ENCODE measurements at places on chromosomes 6 and 20. TPM values are rescaled to one million over a fixed set of nuclear protein-coding genes. Genes with fewer than 3 reads are reported as not detected.
A peak's percentile ranks its signal among the peaks of the same experiment; 100 is the strongest.

- no peak for DNase-seq
- peaks cover 27% of the 10 kb centered on the region for H3K36me3 ChIP-seq
- no peaks in the 10 kb centered on the region for H3K27me3 ChIP-seq
- H3K4me1 ChIP-seq, result peaks cover 31% of the 10 kb centered on the region
- no peak overlapping the region for H3K27ac ChIP-seq
These were observed 12.5 kb downstream of the TRIM26 start for GRCh38 chr6:30200551-30201281.

DNA sequence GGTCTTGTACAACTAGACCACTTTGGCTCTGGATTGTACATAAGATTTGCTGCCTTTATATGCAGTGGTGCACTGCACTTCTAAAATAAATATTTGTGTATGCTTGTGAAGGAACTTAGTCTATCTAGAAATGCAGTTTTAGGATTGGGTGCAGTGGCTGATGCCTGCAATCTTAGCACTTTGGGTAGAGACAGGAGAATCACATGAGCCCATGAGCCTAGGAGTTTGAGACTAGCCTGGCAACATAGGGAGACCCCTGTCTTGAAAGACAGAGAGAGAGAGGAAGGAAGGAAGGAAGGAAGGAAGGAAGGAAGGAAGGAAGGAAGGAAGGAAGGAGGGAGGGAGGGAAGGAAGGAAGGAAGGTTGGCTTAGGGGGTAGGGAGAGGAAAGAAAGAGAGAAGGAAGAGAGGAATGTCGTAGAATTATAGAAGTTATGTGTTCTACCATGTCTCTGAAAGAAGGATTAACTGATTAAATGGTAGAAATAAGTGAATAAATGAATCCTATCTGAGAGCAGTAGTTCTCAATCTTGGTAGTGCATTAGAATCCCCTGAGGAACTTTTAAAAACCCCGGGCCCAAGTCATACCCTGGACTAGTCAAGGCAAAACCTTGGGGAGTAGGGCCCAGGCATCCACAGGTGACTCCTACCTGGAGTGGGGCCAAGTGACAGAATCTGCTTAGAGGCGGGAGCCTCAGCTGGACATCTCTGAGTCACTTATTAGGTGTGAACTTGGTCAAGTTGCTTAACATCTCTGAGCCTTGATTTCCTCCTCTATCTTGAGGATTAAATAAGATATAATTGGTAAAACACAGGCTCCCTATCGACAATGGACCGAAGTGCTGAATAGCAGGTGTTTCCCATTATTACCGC is 130.3 kb downstream of the ZNF217 start:
- H3K27ac ChIP-seq, result no peak overlapping the region
- no peaks in the 10 kb centered on the region for H3K4me1 ChIP-seq
- H3K27me3 ChIP-seq, result no peaks in the 10 kb centered on the region
- H3K4me3 ChIP-seq, result no peak overlapping the region
- no peaks in the 10 kb centered on the region for H3K36me3 ChIP-seq

- H3K4me1 ChIP-seq, result no peaks in the 10 kb centered on the region
- no peak overlapping the region for H3K4me3 ChIP-seq
- no peak for DNase-seq
- no peak overlapping the region for H3K27ac ChIP-seq
- no peaks in the 10 kb centered on the region for H3K36me3 ChIP-seq
These were observed 142.6 kb upstream of the HMGN3 start for GRCh38 chr6:79377047-79377446.

DNA sequence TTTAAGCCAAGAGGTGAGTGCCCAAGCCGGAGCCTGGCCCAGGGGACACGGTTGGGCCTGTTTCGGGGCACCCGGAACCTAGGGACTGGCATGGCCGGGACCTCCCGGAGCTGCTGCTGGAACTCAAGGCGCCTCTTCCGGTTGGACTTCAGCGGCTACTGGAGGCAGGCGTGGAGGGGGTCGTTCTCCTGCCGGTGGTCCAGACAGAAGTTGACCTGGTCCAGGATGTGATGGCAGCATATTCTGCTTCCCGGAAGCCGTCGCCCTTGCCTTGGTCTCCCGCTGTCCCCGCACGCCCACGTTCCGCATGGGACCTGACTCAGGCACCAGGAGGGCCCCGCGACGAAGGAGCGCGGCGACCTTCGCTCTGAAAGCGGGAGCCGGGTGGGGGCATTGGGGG is 240.8 kb downstream of the FOXA2 start:
- no peak overlapping the region for H3K27ac ChIP-seq
- no peaks in the 10 kb centered on the region for H3K36me3 ChIP-seq
- no peak overlapping the region for H3K4me3 ChIP-seq

Gene HDGFL1
- total RNA-seq, result not detected

GRCh38 chr20:25288291-25289181 is 40.7 kb downstream of the PYGB start:
- no peak overlapping the region for H3K27ac ChIP-seq
- peaks cover 30% of the 10 kb centered on the region for H3K36me3 ChIP-seq
- no peak overlapping the region for H3K4me3 ChIP-seq
- no peak for DNase-seq
- H3K4me1 ChIP-seq, result peaks cover 17% of the 10 kb centered on the region
- no peaks in the 10 kb centered on the region for H3K27me3 ChIP-seq

Gene COL9A1
- total RNA-seq, result not detected

DNA sequence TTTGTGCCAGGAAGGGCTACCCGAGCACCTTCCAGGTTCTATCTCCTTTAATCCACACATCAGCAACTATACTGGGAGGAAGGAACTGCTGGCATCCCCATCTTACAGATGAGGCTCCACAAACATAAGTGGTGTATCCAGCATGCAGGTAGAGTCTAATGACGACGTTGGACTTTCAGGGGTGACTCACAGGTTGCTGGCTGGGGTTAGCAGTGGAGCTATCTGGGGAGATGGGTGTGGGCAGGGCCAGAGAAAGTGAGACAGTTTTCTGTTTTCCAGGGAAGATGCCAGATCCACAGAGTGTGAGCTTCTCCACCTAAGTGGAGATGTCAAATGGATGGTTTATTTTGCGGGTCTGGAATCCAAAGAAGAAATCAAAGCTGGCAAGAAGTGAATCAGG is 31.8 kb downstream of the CDH22 start:
- no peaks in the 10 kb centered on the region for H3K36me3 ChIP-seq
- no peak overlapping the region for H3K27ac ChIP-seq
- no peak for DNase-seq
- H3K27me3 ChIP-seq, result no peaks in the 10 kb centered on the region

- H3K4me1 ChIP-seq, result no peaks in the 10 kb centered on the region
- no peak overlapping the region for H3K4me3 ChIP-seq
- H3K27me3 ChIP-seq, result no peaks in the 10 kb centered on the region
- DNase-seq, result no peak
These were observed 105.0 kb upstream of the SYNCRIP start for GRCh38 chr6:85747666-85748065.

DNA sequence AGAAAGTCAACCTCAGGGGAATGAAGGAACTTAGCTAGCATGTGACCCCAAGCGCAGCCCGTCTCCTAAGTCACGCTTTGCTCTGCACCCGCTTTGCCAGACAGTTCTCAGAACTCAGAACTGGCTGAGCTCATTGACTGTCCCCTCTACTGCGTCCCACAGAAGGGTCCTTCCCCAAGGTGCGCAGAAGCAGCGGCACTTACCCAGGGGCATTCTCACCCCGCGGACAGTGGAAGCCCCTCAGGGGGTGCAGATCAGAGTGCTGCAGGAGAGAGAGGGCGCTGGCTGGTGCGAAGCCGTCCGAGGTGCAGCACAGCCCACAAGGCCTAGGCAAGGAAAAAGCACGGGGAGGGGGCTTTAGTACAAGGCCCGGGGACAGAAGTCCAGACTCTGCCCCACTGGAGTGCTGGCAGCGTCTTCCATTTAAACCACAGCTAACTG is 807 bp downstream of the SNHG17 start:
- H3K36me3 ChIP-seq, result peaks cover 49% of the 10 kb centered on the region
- no peaks in the 10 kb centered on the region for H3K27me3 ChIP-seq
- peak overlapping the region; percentile 83 for H3K27ac ChIP-seq
- H3K4me3 ChIP-seq, result peak overlapping the region; percentile 61
- no peak for DNase-seq

GRCh38 chr6:37919417-37920157 is 100.1 kb downstream of the ZFAND3 start:
- peaks cover 9% of the 10 kb centered on the region for H3K4me1 ChIP-seq
- H3K4me3 ChIP-seq, result no peak overlapping the region
- H3K36me3 ChIP-seq, result no peaks in the 10 kb centered on the region
- no peak overlapping the region for H3K27ac ChIP-seq
- no peaks in the 10 kb centered on the region for H3K27me3 ChIP-seq

DNA sequence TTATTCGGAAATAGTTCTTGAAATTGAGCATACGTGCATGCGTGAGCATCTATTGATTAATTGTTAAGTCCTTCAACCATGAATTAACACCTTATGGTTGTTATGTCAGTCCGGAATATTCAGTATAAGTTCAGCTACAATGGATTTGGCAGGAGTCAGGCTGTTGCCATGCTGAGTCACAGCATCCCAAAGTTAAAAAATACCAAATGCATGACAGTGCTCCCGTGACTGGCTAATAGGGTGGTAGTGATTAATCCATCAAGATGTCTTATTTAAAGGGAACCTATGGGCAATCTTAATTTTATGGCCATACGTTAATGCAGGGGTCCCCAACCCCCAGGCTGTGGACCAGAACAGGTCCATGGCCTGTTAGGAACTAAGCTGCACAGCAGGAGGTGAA is 10.5 kb downstream of the RAE1 start:
- H3K4me3 ChIP-seq, result no peak overlapping the region
- no peak for DNase-seq
- H3K27me3 ChIP-seq, result no peaks in the 10 kb centered on the region
- H3K4me1 ChIP-seq, result no peaks in the 10 kb centered on the region
- H3K27ac ChIP-seq, result no peak overlapping the region

GRCh38 chr6:90326404-90327057 is 29.9 kb upstream of the BACH2 start:
- no peaks in the 10 kb centered on the region for H3K4me1 ChIP-seq
- no peaks in the 10 kb centered on the region for H3K27me3 ChIP-seq
- no peak overlapping the region for H3K27ac ChIP-seq

- H3K36me3 ChIP-seq, result no peaks in the 10 kb centered on the region
- no peak overlapping the region for H3K4me3 ChIP-seq
- no peak overlapping the region for H3K27ac ChIP-seq
- no peaks in the 10 kb centered on the region for H3K4me1 ChIP-seq
- no peaks in the 10 kb centered on the region for H3K27me3 ChIP-seq
These were observed 74.8 kb downstream of the RIN2 start for GRCh38 chr20:19832875-19833274.

All from esophagus squamous epithelium (tissue), 5 donors.